ENCODE measurements at places on chromosomes 3 and 15. TPM values are rescaled to one million over a fixed set of nuclear protein-coding genes. Genes with fewer than 3 reads are reported as not detected.

The UROC1 gene
- not detected for total RNA-seq

The GOLGA6A gene
- 0.23 TPM for total RNA-seq

The CPEB1 gene
- total RNA-seq, result 10.8 TPM

The CDCP1 gene
- 0.23 TPM for total RNA-seq

The NAA80 gene
- total RNA-seq, result 5.5 TPM

The ZNF619 gene
- 6.2 TPM for total RNA-seq

The TF gene
- total RNA-seq, result 9.2 TPM
